ENCODE measurements at places on chromosomes 6 and 20. TPM values are rescaled to one million over a fixed set of nuclear protein-coding genes. Genes with fewer than 3 reads are reported as not detected.

Gene PTGIS
- total RNA-seq, result 2.4 TPM

Gene METTL24
- total RNA-seq, result not detected

Gene LHFPL5
- not detected for total RNA-seq

Gene TUBB1
- not detected for total RNA-seq

Gene EDEM2
- total RNA-seq, result 41.9 TPM

Gene ANGPT4
- total RNA-seq, result not detected

Measured in epithelial cell of umbilical artery (primary cell).